Fibroblast of skin of scalp (primary cell): ENCODE measurements at places on chromosomes 12 and 14.

DNA sequence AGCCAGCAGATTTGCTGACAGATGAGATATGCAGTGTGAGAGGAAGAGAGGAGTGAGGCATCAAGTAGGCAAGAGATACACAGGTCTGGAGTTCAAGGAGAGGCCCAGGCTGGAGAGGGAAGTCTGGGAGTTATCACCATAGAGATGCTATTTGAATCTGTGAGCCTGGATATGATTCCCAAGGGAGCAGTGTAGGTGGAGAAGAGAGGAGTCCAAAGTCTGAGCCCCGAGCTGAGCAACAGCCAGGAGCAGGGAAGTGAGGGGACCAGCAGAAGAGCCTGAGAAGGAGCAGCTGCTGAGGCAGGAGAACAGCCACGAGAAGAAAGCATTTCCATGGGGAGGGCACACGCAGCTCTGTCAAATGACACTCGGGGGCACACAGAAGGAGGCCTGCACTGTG is 20.2 kb upstream of the NXPH4 start:
- DNase-seq: no peak

- DNase-seq: no peak
These were observed 5.2 kb downstream of the MDM2 start for GRCh38 chr12:68813242-68813593.

- DNase-seq: no peak
These were observed 123.8 kb upstream of the LRFN5 start for GRCh38 chr14:41482861-41483260.

- no peak for DNase-seq
These were observed 40.9 kb upstream of the PLEKHA5 start for GRCh38 chr12:19088606-19089005.

DNA sequence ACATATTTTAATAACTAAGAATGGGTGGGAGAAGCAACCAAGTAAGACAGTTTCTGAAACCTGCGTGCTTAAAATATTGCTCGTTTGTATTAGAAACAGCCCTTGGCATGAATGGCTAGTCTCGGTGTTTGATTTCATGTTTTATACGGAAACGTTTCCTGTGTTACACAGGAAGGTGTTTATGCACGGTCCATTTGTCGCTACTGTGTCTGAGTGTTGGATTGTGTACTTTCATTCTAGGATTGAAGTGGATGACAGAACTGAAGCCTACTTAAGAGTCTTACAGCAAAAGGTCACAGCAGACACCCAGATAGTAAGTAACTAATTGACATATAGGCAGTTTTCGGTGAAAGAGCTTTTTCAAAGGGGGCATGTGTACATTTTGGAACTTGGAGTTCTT is 19.6 kb downstream of the PIWIL1 start:
- DNase-seq: no peak

GRCh38 chr14:56118611-56119181 is 485 bp downstream of the PELI2 start:
- no peak for DNase-seq

DNA sequence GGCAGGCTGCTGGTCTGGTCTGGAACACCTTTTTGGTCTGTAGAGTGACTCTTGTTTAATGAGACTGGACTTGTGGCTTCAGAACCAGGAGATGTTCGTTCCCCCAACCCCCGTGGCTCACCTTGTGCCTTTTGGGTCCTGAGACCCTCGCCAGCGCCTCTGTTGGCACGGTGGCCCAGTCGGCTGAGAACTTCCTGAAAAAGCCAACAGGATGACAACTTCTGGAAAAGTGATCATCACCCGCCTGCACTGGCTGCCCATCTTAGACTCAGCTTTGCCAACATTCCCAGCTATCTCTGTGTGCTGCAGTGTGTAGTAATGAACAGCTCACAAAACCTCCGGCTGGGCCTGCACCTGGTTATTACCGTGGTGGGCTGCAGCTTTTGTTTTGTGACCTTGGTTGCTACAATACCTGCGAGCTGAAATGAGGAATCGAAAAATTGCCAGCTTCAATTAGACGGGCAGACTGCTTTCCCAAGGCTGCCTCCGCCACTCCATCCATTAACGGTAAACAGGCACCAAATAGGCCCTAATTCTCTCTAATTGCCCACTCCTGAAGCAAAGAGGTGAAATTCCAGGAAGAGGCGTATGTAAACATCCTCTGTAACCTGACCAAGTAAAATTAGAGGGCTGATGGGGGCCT is 16.0 kb downstream of the MEG3 start:
- DNase-seq: no peak

GRCh38 chr12:125402874-125403789 is 337.9 kb downstream of the AACS start:
- peak; percentile 36 for DNase-seq

- no peak for DNase-seq
These were observed 1.7 kb upstream of the C12orf43 start for GRCh38 chr12:121017966-121018491.

DNA sequence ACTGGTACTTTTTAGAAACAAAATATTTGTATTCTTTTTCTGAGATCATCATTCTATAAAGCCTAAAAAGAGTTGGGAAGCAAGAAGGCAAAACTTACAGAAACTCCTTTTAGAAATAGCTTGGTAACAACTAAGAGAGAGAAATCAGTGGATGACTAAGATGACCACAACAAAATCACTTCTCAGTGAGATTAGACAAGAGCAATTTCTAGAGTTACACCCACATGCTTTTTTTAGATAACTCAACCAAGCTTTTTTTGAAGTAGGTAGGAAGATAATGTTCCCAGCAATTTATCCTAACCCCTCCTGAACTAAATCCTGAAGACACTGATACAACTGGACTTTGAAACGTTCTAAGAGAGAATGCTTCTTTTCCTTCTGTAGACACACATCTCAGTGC is 576.4 kb downstream of the SLC6A15 start:
- no peak for DNase-seq

DNA sequence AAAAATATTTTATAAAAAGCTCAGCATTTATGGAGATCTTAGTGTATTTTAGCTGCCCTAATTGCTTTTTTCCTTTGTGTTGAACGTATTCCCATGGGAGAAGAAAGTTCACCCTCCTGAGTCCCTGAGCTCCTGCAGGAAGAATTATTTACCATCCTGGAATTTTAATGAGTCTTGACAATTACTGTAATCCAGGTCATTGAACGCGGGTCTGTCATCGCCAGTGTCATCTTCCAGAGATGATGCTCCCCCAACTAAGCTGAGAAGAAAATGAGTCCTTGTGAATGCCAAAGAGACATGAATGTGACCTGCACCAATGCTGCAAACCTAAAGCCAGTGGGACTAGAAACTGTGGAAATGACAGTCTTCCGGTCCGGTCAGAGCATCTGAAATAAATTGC is 129.5 kb downstream of the FBXL14 start:
- peak; percentile 37 for DNase-seq

GRCh38 chr14:90294872-90295271 is 36.9 kb downstream of the NRDE2 start:
- no peak for DNase-seq

DNA sequence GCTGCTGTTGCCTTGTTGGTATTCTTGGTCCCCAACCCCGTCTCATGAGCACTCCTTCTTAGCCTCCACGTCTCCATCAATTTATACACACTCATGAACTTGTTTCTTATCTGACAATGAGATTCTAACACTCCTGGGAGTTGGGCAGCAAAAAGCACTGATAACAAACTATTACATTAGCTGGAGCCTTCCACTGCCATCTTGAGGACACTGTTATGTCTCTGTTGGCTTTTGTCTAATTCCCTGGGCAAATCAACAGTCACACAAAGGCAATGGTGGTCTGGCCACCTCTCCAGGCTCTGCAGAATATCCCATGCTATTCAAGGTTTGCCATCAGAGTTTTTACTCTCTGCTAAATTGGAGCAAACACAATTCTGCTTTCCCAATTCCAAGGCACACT is 117.8 kb upstream of the COCH start:
- DNase-seq: no peak

- no peak for DNase-seq
These were observed 98.1 kb downstream of the EML1 start for GRCh38 chr14:99891266-99891665.

- DNase-seq: peak; percentile 54
These were observed 164.5 kb upstream of the E2F7 start for GRCh38 chr12:77229640-77230442.

- DNase-seq: no peak
These were observed 182.5 kb downstream of the PHETA1 start for GRCh38 chr12:111186347-111186746.

DNA sequence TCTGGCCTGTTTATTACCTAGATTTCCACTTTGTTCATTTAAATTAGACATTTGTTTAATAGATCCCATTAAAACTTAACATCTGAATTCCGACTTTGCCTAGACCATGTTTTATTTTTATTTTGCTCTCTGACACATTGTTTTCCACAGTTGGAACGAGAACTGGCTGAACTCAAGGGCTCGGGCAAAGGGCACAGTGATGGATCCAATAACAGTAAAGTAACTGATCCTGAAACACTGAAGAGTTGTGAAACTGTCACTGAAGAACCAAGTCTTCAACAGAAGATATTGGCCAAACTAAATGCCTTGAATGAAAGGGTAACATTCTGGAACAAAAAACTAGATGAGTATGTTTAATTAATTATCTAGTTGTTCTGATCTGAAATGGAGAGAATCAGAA is 39.7 kb downstream of the LRRC9 start:
- DNase-seq: no peak

- DNase-seq: no peak
These were observed 324.3 kb downstream of the CACNA1C start for GRCh38 chr12:2376908-2377657.

DNA sequence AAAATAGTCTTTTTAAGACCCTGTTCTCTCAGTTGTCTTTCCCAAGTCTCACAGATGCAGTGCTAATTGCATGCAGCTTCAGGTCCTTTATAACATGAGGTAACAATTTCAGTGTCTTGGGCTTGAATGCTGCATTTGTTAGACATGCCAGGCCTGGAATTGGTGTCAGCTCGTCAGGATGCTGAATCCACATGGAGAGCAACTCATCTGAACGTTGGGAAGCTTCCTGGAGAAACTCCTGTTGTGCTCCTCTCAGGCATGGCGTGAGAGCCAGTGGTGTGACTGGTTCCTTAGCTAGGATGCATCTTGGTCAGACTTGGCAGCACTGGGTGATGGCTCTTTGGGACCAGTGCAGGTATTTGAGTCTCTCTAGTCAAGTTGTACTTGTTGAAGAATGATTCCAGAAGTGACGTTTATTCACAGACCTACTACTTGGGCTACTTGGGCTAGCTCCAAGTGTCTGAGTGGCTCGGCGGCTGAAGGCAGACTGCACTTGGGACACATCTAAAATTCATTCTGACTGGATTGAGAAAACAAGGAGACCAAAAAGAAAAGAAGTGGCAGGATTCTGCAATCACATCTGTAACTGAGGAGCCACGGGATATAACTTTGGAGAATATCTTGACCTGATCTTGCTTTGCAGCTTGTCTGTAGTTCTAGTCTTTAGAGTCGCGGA is 134.8 kb upstream of the ARHGAP5 start:
- no peak for DNase-seq

- DNase-seq: no peak
These were observed 46.5 kb downstream of the ATP6V1D start for GRCh38 chr14:67313153-67313552.

GRCh38 chr12:131275824-131276223 is 322.1 kb downstream of the ADGRD1 start:
- no peak for DNase-seq

DNA sequence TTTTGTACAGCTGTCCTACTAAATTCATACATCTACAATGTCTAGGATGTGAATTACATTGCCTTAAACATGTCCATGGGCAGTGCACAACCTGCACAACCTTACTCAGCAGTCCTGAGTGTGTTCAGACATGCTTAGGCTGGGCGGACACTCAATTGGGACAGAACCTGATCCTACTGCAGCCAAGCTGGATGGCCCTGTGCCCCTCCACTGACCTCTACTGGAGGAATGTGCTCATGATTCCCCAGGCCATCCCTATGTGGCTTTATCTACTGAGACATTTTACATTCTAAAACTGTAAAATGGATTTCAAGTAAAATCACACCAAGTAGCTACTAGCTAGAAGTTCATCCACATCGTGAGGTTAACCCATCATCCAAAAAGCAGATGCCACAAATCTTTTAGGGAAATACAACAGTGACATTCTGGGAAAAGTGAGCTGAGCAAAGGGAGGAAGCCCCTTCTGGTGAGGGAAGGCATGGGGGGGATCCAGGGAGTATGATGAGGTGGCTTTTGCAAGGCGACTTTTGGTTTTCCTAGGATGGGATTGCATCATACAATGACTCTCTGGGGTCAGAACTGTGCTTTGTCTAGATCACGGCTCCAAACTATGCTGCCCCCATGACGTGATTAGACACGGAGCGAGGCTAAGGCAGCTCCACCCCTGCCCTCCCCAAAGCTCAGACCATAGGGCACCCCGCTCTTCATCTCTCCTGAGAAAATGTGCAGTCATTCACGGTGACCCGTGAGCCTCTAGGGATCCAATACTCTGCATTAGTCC is 911.7 kb upstream of the TMEM132C start:
- DNase-seq: peak; percentile 11

DNA sequence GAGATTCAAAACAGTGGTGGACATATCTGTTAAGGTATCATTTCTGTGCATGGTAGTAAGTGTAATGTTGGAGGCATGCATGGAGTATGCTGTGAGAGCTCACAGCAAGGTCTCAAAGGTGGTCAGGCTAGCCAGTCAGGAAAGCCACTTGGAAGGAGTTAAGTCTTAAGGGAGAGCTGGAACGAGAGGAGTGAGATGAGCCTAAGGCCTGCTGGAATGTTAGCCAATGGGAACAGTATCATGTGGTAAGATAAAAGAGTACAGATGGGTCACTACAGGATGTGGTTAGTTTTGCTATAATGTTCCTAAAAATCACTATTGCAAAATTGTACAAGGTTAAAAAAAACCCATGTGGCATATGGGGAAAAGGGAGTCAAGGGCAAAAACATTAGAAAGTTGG is 311.7 kb upstream of the E2F7 start:
- peak; percentile 38 for DNase-seq

GRCh38 chr14:102759456-102760187 is 17.6 kb upstream of the TRAF3 start:
- DNase-seq: no peak

DNA sequence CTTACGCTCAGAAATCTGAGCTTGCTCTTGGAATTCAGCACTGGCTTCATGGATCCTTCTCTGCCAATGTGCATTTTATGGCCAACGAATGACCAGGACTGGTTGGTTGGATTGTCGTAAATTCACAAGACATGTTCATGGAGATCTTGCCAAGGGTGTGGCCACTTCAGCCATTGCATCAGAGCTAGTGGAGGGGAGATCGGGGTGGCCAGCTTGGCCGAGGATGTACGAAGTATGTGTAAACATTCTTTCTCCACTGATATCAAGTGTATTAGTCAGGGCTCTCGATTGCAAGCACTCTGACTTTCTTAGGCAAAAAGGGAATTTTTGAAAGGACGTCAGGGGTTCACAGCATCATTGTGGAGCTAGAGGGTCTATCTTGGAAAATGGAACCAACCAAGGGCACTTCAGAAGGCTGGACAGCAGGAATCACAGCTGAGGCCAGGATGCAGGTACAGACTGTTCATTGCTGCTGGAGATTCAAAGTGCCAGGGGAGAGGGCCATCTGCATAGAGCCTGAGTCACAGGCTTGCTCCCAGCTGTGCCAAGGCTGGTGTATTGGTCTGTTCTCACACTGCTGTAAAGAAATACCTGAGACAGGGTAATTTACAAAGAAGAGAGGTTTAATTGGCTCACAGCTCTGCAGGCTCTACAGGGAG is 32.9 kb upstream of the ADGRD1 start:
- peak; percentile 22 for DNase-seq
